ENCODE measurements at places on chromosomes 11 and 22.

DNA sequence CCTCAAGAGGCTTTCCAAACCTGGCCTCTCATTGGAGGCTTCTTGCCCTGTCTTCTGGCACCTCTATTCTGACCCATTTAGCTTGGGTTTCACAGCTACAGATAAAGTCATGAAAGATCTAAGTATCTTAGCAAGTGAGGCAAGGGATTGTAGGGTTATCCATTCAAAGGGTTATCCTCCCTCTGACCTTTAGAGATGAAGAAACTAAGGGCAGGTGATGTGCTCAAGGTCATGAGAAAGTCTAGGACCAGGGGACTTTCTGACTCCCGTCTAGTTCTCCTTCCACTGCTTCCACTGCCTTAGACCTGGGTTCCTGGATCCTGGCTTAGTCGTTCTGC, 7.2 kb downstream of the PHOX2A start:
- ATAC-seq, result no peak

- peak; percentile 88 for ATAC-seq
These were observed 8.6 kb downstream of the THYN1 start for GRCh38 chr11:134244593-134244992.

GRCh38 chr11:29712616-29713015, 304.2 kb downstream of the KCNA4 start:
- no peak for ATAC-seq

DNA sequence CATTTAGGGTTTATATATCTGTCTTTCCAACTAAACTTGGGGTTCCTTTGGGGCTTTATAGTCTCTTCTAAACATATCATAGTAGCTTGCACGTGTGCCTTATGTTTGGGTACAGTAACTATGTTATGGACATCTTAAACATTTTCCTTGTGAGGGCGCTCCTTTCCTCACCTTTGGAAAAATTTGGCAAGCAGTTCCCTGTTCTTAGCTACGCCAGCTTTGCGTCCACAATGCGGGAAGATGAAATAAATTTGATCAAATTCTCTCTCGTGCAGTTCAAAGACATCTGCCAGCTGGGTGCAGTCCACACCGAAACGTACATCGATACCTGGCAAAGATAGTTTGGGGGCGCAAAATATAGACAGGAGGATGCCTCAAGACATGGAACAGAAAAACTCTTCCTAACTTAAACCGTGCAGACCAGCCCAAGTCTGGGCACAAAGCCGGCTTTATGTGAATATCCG, 548 bp downstream of the FDXACB1 start:
- ATAC-seq, result peak; percentile 24

- peak; percentile 13 for ATAC-seq
These were observed 910 bp downstream of the CLTCL1 start for GRCh38 chr22:19290400-19291217.

- ATAC-seq, result no peak
These were observed 55.5 kb downstream of the LARGE1 start for GRCh38 chr22:33864723-33865130.

DNA sequence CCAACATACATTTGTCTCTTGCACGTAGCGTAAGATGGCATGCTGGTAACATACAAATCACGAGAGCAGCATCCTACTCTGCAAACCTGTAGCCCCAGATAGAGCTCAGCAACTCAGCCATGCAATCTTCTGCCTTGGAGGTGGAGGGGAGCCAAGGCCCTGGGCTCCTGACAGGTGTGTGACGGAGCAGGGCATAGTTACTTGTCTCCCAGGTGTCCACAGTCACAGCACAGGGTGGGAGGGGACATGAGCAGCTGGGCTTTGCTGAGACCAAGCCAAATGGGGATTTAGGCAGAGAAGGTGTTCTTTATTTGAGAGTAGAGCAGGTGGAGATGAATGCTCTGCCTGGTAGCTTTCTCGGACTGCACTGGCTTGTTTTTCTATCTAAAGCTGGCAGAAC, 111.7 kb downstream of the TEAD1 start:
- no peak for ATAC-seq

DNA sequence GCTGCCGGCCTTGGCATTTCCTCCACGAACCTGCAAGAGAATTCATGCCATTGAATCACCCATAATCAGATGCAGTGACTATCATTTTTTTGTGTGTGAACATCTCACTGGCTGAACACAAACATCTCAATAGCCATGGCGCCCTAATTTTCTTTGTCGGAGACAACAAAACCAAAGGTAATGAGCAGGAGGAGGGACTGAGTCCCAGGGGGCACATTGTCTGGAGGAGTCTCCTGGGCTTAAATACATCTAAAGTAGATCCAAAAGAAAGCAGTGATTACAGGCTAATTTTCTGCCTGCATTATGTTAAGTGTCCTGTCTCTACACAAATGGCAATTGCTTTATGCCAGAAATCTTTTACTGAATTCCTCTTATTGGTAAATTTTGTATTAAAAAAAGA, 113.5 kb downstream of the NTM start:
- ATAC-seq, result no peak

DNA sequence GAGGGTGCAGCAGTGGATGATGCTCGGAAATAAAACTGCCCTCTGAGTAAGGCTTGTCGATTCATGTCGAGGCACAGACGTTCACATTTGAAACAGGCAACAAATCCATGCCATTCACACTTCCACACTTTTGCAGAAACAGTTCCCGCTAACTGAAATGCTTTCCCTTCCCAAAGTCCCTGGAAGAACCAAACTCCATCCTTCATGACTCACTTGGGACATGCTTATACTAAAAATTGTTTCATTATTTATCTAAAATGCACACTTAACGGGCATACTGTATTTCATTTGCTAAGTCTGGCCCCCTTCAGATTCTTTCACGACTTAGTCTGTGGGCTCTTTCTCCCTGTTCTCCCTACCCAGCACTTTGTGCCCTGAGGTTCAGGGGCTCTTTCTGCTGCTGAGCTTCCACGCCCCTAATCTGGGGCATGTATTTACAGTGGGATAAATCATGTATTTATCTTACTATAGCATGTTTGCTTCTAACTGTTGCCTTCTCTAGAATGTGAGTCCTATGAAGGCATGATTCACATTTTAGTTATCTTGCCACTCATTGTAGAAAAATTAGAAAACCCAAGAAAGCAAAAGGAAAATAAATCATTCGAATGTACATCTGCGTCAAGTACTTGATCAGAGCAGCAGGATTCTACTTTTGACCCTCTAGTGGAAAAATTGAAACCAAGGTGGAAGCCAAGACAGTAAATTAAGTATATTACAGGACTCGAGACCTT, 12.5 kb downstream of the SCGB1A1 start:
- peak; percentile 33 for ATAC-seq

DNA sequence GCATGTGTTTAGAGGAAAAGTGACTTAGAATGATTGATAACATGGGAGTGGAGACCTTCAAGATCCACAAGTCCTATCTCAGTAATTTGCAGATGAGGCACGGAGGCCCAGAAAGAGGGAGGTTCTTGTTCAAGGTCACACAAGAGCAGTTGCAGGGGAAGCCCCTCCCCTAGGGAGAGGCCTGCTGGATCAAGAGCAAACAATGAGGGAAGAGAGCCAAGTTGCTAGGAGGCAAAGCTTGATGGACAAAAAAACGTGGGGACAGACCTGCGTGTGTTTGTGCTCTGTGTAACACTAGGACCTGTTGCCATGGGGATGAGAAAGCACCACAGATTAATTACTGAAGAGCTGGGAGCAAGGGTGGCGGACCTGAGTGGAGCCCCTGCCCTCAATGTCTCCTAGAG, 6.4 kb upstream of the MFRP start:
- no peak for ATAC-seq

- no peak for ATAC-seq
These were observed 881.3 kb downstream of the KCNA4 start for GRCh38 chr11:29135504-29135903.

GRCh38 chr11:120632579-120632978, 121.0 kb downstream of the GRIK4 start:
- ATAC-seq, result peak; percentile 43

GRCh38 chr11:128496692-128497060, 90.7 kb downstream of the ETS1 start:
- peak; percentile 24 for ATAC-seq

DNA sequence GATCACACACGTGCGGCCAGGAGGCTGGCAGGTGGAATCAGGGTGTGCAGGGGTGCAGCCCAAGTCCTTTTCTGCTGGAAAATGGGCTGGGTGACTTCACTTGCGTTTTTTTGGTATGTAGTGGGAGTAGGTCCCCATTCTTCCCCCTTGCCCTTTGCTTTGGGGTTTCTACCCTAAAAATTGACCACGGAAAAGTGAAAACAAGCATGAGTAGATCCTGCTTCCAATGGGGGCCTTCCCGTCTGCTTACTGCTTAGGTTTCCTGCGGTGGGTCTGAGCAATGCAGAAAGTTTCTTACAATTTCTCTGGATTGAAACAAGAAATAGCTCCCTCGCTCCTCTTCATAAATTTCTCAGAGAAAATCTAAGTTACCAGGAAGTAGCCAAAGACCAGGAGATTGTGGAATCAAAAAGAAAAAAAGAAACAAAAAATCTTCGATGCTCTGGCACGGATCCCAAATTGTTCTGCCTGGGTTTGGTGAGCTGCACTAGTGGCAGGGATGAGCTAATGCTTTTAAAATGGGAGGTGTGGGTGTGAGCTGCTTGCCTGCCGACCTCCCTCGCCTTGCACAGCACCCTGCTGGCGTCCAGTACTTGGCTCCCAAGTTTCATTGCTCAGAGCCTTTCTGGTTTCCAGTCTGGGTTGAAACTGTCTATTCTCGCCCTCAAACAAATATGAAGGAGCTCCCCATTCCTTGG, 2.4 kb downstream of the TIMP3 start:
- no peak for ATAC-seq

GRCh38 chr11:60916669-60917206, 2.8 kb downstream of the TMEM109 start:
- no peak for ATAC-seq

DNA sequence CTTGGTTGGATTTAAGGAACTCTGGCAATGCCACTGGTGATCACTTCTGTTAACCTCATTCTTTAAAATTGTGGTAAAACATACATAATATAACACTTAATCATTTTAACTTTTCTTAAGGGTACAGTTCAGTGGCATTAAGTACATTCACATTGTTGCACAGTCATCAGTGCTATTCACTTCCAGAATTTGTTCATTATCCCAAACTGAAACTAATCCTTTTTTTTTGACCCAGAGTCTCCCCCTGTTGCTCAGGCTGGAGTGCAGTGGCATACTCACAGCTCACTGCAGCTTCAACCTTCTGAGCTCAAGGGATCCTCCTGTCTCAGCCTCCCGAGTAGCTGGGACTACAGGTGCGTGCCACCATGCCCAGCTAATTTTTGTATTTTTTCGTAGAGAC, 10.6 kb downstream of the ELF5 start:
- 0 out of 3 replicates have a peak, but pooled peaks have one; percentile 27 for ATAC-seq

GRCh38 chr11:2576111-2576510, 123.7 kb downstream of the KCNQ1OT1 start:
- no peak for ATAC-seq

- ATAC-seq, result no peak
These were observed 61.3 kb downstream of the MACROD1 start for GRCh38 chr11:64104632-64105031.

DNA sequence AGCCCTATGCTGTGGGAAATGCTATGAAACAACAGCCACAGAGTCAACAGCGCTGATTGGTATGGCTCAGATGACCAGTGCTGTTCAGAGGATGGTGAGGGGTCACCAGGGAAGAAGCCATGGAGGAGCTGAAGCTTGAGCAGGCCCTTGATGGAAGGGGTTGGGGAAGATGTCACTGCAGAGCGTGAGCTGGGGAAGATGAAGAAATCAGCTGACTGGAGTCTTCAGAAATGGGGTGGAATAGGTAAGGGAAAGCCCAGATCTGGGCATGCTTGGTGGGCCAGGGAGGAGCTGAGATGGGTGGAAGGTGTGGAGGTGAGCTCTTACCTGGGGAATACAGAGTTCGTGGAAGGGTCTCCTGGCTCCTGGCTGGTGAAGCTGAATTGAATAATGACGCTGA, 105.4 kb upstream of the PLET1 start:
- no peak for ATAC-seq

DNA sequence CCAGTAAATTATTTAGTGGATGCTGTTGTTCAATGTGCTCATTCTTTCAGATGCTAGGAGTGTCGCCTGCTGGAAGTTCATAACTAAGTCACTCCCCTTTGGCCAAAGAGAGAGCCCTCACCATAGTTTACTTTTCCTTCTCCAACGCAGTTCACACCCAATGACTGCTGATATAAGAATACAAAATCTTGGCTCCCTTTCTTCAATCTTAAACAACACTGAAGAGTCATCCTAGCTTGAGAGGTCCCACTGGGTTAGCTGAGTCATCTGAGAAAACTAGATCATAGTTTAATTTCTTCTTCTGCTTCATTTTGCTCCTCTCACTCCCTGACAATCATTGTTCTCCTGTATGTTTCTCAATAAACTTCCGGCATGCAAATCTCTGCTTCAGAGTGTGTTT, 5.4 kb upstream of the OR52L1 start:
- no peak for ATAC-seq

DNA sequence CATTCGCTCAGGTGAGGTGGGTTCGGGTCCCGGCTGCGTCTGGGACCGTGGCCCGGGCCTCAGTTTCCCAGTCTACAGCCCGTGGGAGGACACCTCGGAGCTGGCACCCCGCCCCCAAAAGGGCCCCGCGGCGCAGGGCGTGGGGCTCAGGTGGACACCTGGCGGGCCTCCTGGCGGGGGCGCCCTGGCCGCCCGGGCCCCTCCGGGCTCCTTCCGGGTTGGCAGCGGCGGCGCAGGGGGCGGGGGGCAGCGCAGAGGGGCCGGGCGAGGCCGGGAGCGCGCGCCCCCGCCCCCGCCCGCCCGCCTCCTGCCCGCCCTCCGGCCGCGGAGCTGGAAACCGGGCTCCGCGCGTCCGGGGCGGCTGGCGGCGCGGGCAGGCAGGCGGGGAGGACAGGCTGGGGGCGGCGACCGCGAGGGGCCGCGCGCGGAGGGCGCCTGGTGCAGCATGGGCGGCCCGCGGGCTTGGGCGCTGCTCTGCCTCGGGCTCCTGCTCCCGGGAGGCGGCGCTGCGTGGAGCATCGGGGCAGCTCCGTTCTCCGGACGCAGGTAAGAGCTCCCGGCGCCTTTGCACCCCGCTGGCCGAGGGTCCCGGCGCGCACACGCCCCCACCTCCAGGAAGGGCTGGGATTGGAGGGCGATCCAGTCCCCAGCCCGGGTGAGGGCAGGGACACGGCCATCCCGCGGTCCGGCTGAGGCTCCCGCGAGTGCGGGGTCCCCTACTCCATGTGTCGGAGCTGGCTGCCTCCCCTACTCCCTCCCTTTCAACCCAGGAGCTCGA, at the start of gene EMID1:
Gene EMID1 (plus strand): TSS at position 303 of the 778 bp plus-strand sequence. CDS start 143 bp downstream, at position 446.
- ATAC-seq, result peak; percentile 77

- peak; percentile 55 for ATAC-seq
These were observed 93.0 kb downstream of the GUCY1A2 start for GRCh38 chr11:106925245-106925644.

Measured in SK-N-SH treated with all-trans-retinoic acid at 6 μM for 48 hours (cell line).